ENCODE measurements at places on chromosomes 5 and 9.

- no peak for DNase-seq
Measured at GRCh38 chr9:91953718-91954117, 3.7 kb upstream of the ROR2 start.

DNA sequence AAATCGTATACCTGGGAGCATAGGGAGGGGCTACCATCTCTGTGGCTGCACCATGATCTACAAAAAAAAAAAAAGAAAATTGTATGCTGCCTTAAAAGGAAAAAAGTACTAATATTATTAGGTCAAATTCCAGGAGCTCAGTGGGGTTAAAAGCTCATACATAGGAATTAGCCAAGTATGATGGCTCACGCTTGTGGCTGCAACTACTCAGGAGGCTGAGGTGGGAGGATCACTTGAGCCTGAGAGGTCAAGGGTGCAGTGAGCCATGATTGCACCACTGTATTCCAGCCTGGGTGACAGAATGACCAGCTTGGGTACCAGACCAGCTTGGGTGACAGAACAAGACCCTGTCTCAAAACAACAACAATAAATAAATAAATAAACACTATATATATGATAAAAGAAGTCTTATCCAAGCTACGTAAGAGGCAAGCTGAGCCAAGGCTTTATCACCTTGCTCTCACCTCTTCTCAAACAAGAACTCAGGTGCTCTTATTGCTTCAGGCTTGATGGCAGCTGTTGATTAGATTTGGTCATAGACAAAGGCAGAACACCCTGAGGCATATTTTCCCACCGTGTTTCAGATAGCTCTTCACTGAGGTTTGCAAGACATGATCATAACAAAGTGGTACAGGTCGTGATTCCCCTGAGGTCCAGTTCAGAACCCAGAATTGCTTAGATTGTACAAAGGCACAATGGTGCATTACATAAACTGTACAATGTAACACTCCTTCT is 3.3 kb upstream of the FBXW11 start:
- no peak for DNase-seq

- no peak for DNase-seq
Measured at GRCh38 chr9:79946712-79947111, 374.9 kb downstream of the TLE4 start.

DNA sequence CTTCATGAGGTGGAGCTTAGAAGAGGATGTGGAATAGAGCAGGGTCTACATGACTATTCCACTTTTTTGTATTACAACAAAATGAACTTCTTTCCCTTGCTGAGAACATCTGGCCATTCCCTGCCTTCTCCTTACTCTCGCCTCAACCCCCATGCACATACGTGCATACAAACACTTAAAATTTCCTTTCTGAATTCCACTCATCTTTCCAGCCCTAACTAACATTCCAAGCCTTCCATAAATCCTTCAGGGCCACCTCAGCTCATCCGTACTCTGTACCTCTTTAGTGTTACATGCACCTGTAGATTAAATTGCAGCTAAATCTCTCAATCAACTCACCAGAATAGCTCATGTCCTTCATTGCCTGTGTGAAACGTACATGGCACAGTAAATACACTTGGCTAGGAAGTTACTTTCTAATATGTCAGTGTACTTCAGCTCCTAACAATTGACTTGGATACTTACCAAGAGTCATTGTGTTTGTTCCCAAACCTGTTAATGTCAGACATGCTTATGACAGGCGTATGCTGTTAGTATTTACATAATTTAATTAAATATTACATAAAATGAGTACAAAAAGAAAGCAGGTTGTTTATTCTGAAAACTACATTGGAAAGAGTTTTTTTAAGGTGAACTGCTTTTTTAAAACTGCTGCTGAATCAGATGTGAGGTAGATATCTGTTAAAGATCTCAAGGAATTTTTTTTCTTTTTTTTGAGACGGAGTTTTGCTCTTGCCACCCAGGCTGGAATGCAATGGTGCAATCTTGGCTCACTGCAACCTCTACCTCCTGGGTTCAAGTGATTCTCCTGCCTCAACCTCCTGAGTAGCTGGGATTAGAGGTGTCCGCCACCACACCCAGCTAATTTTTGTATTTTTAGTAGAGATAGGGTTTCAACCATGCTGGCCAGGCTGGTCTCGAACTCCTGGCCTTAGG is 55.7 kb downstream of the GLIS3 start:
- DNase-seq: no peak

DNA sequence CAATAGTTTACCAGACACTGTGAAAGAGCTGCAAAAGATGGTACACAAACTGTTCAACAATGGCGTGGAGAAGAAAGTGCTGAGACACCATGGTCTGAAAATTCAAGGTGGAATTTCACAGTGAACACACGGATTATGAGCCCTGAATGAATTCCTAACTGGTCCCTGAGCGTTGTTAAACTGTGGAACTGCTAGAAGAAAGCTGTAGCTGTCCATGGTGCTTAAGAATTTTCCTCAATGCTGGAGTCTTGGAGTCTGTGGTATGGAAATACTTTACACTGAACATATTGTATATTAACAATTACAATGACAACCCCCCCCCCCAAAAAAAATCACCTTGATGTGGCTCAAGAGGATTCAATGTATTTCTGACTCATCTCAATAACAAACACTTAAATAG is 68.5 kb downstream of the SLC24A2 start:
- DNase-seq: no peak

DNA sequence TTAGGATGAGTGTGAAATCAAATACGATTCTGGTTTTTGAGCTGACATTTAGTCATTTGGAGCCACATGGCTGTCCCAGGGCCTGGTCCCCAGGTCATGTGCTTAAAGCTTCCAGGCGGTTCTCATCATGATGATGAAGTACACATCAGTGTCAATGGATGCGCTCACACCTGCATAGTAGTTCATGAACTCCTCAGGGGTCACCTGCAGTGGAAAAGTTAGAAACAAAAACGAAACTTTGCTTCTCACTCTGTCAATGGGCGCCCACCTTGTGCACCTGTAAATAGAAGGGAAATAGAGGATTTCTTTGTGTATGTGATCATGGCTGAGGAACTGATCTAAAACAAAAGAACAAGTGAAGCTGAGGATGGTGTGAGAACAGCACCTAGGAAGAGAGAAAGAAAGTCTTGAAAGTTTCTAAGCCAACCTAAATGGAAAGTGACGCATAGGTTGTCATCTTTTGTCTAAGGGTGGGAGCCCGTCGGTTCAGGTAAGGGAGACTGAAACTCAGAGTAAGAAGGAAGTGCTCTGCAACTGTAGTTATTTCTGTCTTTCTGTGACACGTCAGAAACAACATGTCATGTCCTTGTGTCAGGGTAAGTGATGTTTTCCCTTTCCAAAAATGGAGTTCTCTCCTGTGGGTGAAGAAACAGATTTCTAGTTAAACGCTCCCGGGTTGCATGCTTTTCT is 33.8 kb downstream of the CAPSL start:
- DNase-seq: no peak

DNA sequence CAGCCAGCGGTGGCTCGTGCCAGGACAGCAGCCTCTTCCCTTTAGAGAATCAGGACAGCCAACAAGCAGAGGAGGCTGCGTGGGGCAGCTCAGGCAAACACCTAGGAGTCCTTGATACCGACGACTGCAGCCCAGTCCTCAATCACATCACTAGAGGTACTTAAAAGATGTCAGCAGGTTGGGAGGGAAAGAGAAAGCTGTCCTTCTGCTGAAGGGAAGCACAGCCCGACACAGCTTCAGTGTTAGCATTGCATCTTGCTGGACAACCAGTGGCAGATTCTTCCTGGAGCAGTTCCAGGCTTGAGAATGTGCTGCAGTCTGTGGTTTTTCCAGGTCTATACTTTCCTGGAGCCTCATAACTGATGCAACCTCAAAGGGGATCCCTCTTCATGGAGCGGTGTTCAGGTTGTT is 230.5 kb downstream of the SYK start:
- DNase-seq: no peak

DNA sequence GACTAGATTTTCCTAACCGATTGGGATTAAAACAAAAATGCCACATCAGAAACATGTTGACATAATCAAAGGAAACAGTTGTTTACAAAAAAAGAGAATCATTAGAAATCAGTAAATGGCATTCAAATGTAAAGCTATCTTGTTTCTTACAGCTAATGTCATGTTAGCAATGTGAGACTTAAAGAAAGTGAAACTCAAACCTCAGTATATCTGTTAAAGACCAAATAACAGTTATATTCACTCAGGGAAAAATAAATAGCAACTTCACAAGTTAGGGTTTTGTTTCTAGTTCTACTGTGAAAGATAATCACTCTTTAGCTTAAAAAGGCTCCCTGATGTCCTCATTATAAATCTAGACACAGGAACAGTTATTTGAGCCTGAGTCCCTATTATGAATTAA is 189.3 kb upstream of the EFNA5 start:
- no peak for DNase-seq

- DNase-seq: no peak
Measured at GRCh38 chr9:20573023-20573422, 49.3 kb downstream of the MLLT3 start.

GRCh38 chr9:20357037-20357432 is 265.3 kb downstream of the MLLT3 start:
- DNase-seq: no peak

GRCh38 chr5:132073231-132074013 is at the start of gene CSF2:
Gene CSF2, plus strand, starts transcription at chr5:132073789. Its CDS starts 35 bp downstream, at chr5:132073824.
- no peak for DNase-seq

DNA sequence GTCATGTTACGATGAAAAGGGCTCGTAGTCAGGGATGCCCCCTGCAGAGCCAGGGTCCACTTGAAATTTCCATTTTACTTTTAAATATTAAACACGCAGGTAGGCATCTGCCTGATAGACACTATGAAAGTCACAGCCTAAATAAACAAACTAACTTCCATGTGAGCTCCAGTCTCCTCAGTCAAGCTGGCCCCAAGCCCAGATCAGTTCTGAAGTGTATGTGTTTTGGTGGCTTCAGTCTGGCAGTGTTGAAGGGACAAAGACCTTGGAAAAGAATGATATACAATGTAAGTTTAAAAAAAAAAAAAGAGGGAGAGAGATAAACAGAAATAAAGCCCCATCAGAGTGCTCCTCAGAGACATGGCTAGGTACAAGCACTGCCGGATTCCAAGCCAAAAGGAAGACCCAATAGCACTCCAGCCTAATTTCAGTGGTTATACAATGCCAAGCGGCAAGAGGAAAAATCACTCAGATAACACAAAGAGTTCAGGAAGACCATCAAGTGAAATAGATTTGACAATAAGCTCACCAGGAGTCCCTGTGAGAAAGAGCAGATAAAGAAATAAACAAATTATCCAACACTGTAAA is 181.0 kb downstream of the BNC2 start:
- no peak for DNase-seq

DNA sequence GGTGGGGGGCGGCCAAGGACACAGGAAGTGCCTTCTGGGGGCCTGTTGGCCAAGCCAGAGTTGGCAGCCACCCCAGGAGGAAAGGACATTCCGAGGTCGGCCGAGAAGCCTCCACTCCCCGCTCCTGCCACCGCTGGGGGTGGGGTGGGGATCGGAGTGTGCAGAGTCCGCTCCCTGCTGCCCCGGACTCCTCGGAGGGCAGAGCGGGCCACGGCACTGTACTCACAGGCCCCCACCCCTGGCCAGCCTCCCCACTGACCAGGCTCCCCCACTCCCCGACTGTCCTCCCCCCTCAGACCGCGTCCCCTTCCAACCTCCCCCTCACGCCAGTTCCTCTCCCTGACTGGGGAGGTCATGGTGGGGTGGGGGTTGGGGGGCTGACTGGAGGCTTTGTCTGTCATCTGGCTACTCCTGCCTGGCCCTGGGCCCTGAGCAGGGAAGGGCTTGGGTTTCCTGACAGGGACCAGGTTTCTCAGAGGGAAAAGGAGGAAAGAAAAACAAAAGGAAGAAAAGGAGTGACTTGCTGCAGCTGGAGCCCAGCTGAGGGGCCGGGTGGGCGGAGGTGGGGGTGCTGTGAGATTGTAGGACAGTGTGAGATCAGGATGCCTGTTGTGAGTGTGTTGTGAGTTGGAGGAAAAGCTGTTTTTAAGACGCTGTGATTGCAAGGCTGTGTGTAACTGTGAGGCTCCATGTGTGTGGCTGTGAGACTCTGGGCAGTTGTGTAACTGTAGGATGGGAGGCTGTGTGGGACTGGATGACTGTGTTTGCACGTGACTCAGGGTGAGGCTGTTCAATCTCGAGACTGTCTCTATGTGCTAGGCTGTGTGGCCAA is 29.7 kb downstream of the CNTFR start:
- no peak for DNase-seq

DNA sequence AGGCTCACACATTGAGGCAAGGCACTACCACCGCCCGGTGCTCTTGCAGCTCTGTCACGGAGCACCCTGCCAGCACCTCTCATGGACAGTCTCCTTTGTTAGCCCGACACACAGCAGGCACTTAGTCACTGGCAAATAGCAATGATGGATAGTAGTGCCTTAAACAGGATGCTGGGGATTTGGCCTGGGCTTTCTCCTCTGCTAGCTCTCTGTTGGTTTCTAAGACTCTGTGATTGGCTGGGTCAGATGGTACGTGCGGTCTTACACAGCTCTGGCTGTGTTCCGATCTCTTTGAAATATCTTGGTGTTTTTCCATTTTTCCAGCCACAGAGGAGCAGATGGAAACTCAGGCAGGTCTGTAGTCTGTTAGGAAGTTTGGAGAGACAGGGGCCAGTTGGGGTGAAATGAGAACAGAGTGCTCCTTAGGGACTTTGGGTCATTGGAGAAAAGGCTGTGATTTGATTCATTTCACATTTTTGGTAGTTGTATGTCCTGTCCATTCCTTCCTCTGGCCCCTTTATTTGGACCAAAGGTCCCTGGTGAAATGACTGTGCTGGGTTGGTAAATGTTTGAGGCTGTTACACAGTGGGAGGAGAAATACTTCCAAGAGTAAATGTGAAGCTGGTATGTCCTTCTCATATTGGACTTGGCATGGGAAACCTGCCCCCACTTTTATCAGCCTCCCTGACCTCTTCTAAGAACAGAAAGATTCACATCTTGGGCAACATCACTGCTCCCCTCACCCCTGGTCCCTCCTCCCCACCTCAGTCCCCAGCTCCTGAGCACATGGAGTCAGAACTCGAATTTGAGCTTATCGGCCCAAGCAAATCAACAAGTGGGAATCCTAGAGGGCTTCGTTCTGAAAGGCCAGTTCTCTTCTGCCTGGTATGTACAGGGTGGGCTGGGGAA is 3.4 kb downstream of the SMIM3 start:
- no peak for DNase-seq

DNA sequence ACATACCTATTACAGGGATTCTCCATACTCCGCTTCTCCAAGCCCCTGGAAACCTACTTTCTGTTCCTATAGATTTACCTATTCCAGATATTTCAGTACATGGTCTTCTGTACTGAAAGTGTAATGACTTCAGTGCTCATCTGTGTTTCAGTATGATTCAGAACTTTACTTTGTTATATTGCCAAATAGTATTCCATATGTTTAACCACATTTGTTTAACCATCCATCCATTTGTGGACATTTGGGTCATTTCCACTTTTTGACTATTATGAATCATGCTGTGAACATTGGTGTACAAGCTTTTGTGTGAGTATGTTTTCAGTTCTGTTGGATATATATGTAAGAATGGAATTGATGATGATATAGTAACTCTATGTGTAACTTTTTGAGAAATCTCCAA is 188.9 kb downstream of the PDZD2 start:
- no peak for DNase-seq

GRCh38 chr5:123037104-123037418 is 536 bp upstream of the PPIC start:
- no peak for DNase-seq

GRCh38 chr5:163564321-163564938 is 59.0 kb downstream of the MAT2B start:
- DNase-seq: peak; percentile 52

All from stimulated activated CD4-positive, alpha-beta T cell treated with anti-CD3 and anti-CD28 coated beads, TNF-alpha, amount 100 ng/mL, for 24 hours (primary cell).